ENCODE measurements at places on chromosomes 13 and 19. TPM values are rescaled to one million over a fixed set of nuclear protein-coding genes. Genes with fewer than 3 reads are reported as not detected.
A peak's percentile ranks its signal among the peaks of the same experiment; 100 is the strongest.

DNA sequence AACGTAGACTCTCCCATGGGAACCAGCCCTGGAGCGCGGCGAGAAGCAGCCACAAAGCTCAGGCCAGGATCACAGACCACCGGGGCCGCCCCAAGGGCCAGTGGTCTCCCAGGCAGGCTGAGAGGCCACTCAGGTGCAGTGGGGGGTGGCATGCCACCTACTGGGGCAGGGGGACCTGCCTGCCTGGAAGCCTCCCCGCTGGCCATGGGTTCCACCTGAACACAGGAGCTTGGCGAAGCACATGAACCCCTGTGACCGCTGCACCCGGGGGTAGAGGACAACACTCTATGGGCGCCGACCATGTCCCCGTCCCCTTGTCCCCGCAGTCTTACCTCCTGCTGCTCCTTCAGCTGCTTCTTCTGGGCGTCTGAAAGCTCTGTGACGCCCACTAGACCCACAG lies 6.8 kb upstream of the TM6SF2 start:
- DNase-seq: no peak

- DNase-seq: no peak
Observed at GRCh38 chr13:94210816-94211215, 268.7 kb downstream of the DCT start.

DNA sequence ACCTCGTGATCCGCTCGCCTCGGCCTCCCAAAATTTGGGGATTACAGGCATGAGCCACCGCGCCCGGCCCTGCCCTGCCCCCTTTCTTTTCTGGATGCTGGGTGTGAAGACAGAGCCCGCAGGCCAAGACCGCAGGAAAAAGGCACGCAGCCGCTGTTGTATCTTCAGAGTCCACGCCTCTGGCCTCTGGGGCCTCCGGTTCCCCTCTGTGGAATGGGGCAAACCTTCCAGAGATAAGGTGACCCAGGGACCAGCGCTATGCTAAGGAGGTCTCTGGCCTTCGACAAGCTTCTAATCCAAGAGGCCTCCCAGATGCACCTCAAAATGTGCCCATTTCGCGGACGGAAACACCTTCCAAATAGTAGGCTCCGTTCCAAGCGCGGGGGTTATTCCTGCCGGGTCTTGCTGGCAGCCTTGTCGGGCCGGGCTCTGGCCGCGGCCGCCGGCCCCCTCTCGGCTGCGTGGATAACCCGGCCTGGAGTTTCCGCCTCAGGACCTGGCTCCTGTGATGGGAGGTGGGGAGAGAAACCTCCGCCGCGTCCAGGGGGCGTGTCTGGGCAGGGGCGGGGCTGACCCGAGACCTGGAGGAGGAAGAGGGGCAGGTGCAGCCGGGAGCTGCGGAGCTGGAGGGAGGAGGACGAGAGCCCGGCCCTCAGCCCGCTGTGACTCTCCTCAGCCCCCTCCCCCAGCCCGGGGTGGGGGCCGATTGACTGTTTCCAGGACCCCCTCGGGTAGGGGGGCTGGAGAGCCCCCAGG lies 13.1 kb downstream of the TJP3 start:
- DNase-seq: peak; percentile 89

GRCh38 chr19:40889366-40889765 lies 7.3 kb upstream of the CYP2A7 start:
- DNase-seq: no peak

- DNase-seq: no peak
Observed at GRCh38 chr19:7333198-7334118, 15.3 kb upstream of the ARHGEF18 start.

DNA sequence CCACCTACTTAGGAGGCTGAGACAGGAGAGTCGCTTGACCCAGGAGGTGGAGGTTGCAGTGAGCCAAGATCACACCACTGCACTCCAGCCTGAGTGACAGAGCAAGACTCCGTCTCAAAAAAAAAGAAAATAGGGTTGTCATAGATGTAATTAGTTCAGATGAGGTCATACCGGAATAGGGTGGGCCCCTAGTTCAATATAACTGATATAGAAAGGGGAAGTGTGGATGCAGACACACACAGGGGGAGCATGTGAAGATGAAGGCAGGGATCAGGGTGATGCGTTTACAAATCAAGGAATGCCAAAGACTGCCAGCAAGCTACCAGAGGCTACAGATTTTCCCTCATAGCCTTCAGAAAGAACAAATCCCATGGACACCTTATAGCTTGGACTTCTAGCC lies 24.3 kb upstream of the EEF1AKMT1 start:
- no peak for DNase-seq

The C5AR1 gene
- 4.6 TPM for total RNA-seq

DNA sequence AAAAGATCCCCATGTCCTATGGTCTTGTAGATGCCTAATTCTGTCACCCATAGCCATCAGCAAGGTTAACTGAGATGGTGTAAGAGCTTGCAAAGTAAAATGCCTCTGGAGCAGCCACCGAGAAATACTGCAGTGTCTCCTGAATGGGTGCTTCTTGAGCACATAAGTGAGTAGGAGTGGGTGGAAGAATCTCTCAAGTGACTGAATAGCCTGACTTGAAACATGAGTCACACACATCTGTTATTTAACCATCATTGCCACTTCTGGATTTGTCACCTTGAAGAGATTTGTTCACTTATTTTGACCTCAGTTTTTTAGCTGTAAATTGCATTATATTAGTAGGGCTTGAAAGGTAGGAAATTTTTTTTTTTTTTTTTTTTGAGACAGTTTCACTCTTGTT lies 2.3 kb downstream of the ZNF714 start:
- DNase-seq: no peak

DNA sequence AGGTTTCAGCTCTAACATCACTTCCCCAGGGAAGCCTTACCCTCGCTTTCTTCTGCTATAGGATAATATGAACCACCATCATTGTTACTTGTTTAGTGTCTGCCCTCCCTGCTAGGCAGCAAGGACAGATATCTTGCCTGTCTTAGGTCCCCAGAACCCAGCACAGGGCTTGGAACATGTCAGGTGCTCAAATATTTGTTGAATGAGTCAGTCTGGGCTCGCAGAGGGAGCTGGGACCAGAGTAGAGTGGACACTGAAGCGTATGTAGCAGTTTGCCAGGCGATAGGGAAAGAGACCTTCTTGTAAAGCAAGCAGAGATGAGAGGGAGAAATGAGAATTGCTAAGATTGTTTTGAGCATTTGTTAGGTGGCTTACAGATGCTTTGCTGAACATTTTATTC lies 11.7 kb downstream of the BCKDHA start:
- DNase-seq: no peak

GRCh38 chr13:110228936-110229904 lies 77.7 kb downstream of the COL4A1 start:
- no peak for DNase-seq

- DNase-seq: peak; percentile 75
Observed at GRCh38 chr19:47391510-47392223, 27.7 kb downstream of the MEIS3 start.

DNA sequence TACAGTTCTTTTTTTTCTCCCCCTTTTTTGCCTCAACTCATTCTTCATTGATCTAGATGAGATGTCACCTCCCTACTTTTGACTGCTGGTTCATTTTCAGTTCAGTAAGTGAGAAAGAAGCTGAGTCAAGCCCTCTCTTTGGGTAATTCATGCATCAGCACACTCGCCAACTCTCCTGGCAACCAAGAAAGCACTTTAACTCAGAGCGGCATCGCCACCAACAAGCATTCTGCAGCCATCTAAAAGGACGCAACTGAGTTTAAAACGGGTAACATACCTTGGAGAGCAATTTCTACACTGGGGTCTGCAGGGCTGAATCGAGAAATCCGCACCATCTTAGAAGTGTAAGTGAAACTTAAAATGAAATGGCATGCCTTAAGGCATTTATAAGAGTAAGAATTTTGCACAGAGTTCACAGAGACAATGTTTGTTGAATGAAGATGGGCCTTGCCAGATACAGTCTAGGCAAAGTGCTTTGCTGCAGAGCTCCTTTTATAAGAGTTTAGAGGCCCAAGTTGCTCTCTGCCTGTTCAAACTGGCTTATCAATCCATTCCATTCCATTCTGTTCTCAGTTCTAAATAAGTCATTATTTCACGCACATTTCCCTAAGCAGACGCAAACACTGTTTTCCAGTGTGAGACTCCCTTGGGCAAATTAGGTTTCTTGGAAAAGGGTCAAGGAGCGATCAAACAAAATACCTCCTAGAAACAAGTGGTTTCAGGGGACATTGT lies 338.0 kb downstream of the ENOX1 start:
- DNase-seq: no peak

The FUT3 gene
- 0.15 TPM for total RNA-seq

GRCh38 chr19:47283405-47284059 lies 8.8 kb downstream of the INAFM1 start:
- no peak for DNase-seq

The FXYD3 gene
- total RNA-seq: not detected

The FAM216B gene
- total RNA-seq: not detected

- peak; percentile 53 for DNase-seq
Observed at GRCh38 chr13:46893798-46894560, 2.9 kb downstream of the HTR2A start.

- no peak for DNase-seq
Observed at GRCh38 chr13:94115054-94115453, 364.4 kb downstream of the DCT start.

DNA sequence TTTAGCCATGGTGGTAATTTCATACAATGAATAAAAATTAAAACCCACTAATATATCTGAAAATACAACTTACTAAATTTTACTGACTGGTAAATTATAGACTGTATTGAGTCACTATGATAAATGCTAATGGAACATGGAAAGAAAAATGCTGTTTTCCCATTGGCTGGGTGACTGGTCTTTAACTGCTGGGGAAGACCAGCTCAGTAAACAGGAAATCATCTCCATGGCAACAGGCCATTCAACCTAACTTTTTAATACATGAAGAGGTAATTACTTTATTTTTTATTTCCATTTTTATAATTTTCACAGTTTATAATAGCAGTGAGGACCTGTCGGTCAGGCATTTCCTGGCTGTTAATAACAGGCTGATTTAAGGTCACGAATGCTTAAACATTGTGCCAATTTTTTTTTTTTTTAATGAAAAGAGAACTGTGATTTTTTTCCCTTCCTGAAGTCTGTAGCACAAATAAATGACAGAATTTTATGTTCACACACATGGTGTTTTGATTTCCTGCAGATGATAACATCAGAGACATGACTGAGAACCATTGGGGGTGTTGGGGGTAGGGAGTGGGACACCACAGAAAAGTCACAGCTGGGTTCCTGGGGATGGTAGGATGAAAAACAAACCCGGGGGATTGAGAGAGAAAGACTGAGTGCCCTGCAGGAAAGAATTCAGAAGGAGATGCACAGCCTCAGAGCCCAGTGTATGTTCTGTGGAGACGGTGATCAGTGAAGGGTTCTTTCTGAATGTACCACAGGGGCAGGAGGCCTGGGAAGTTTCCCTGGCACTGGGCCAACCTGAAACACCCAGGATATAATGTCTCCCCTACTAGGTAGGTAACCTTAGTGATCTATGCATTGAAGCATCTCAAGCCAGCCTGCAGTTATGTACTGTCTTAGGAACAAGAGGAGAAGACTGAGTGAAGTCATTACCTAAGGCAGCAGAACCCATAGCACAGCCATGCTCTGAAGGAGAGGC lies 297.1 kb downstream of the COG6 start:
- DNase-seq: no peak

DNA sequence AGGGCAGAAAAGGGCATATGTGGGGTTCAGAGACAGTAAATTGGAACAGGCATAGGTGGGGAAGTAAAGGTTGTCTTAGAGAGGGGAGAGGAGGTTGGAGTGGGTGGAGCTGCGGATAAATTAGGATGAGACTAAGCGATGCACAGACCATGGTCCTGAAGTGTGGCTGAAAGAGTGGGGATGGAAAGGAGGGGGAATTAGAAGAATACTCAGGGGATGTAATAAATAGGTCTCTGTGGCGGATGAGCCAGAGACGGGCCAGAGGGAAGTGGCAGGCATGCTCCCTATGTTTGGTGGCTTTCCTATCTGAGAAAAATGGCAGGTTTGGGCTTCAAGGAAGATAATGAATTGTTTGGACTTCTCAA lies 123.4 kb downstream of the OLFM4 start:
- DNase-seq: no peak

DNA sequence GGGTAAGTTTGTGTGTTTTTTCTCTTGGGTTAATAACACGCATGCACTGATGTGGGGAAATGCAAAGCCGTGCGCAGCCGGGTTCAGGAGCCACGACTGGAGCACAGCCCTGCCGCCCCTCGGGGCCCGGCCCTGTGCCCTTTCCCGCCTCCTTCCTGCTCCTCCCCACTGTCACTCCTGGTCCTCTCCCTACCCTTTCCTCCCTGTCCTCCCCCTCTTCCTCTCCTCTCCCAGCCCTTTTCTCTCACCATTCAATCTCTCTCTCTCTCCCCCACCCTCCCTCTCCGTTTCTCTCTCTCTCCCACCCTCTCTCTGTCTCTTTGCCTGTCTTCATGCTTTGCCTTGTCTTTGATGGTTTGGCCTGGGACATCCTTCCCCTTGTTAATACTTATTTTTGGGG lies 27.2 kb downstream of the PLEKHJ1 start:
- no peak for DNase-seq

The TMEM272 gene
- total RNA-seq: 7.9 TPM

DNA sequence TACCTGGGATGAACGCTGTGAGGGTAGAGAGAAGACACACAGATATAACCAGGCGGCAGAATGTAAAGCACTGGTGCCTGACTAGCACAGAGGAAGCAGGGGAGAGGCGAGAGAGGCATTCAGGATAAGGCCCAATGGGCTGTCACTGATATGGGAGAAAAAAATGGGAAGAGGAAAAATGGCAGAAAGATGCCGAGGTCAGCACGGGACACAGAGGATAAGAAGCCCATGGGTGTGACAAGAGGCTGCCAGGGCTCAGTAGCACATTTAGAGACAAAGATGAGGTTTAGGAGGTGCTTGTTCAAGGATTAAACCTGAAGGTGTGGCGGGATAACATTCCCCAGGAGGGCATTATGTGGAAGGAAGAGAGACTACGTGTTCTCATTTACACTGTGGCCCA lies 5.6 kb downstream of the SMG9 start:
- no peak for DNase-seq

DNA sequence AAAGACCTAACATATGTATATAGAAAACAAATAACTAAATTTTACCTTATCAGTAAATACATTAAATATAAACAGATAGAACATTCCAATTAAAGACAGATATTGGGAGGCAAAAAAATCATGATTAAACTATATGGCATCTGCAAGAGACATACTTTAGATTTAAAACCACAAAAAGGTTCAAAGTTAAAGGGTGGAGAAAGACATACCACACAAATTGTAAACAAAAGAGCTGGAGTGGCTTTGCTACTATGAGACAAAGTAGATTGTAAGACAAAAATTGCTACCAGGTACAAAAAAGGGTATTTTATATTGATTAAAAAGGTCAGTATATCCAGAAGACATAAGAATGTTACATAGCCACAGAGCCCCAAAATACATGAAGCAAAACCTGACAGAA lies 200.2 kb downstream of the KCNRG start:
- DNase-seq: no peak

All from CD4-positive, alpha-beta memory T cell (primary cell).